GM12892 (cell line): ENCODE measurements at places on chromosomes 6 and 20.

DNA sequence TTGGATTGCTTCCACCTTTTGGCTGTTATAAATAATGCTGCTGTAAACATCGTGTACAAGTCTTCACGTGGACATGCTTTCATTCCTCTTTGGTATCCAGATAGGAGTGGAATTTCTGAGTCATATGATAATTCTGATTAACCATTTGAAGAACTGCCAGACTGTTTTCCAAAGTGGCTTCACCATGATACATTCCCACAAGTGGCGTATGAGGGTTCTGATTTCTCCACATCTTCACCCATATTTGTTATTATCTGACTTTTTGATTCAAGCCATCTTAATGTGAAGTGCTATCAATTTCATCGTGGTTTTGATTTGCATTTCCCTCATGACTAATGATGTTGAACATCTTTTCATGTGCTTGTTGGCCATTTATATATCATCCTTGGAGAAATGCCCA lies 2.9 kb upstream of the SNRPB start:
- no peak for DNase-seq

DNA sequence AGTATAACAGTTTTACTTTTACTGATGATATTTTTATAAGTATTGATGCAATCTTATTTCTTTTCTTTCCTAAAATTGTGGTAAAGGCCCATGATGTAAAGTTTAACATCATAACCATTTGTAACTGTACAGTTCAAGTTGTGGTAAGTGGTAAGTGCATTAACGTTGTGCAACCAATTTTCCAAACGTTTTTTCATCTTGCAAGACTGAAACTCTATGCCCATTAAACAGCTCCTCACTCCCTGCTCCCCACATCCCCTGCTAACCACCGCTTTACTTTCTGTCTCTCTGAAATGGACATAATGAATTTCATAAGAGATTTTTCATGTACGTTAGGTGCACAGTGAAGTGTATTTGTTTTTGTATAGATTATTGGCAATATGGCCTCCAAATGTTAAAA lies 106.0 kb downstream of the PACRG start:
- no peak for DNase-seq

DNA sequence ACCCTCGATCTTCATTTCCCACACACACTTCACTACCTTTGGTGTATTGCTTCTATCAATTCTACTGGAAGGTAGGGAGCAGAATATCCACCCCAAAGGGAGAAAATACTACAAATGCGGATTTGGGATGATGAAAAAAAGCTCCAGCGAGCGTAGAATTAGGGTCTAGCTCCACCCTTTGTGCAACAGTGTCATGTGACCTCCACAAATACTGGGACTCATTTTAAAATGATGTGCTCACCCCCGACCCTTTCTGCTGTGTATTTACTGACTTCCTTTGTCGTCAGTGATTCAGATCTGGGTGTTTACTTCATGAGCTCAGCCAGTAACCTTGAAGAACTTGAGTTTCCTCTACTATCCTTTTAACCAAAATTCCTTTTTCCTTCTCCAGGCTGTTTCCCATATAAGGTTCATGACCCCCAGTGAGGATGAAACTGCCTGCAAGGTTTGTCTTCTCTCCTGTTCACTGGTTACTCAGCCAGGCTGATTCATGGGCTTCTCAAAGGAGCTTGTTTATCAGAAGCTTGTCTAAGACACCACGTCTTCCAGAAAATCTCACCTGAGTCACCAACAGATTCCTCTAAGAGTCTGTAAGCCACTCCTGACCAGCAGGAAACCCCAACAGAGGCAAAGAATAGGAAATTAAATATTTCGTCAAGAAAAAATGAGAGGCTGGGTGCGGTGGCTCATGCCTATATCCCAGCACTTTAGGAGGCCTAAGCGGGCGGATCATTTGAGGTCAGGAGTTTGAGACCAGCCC lies 39.6 kb upstream of the PAX1 start:
- DNase-seq = no peak

- no peak for DNase-seq
These were observed 75.8 kb downstream of the PERP start for GRCh38 chr6:138031417-138031816.

GRCh38 chr20:9837634-9838033 lies 1.2 kb downstream of the PAK5 start:
- DNase-seq = no peak

DNA sequence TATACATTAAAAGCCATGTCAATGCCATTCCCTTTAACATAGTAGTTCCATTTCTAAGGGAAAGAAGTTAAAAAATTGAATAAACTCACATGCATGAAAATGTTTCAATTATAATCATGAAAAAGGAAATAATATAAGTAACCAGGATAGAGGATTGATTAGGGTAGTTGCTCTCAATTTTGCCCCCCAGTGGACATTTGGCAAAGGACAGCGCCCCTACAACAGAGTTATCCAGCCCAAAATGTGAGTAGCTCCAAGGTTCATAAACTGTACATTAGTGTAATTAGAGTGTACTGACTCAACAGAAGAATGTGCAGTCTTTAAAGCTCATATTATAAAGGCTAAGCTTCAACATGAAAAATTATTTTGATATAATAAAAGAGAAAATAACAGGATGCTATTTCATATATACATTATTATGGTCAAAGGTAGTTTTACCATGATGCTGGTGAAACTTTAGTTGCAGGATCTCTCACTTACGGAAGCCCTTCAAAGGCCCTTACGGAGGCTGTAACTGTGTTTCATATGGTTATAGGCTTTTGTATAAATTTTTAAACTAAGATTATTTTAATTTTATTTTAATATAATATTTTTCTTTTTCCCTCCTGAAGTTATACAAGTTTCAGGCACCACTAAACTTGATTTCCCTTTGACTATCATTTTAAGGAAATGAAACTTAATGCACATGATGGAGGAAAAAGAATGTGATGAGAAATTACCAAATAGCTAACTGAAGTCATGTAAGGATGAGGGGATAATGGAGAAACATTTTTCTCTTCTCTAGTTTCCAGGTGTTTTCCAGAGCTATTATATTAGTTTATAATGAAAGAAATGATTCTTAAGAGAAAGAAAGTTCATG lies 403.6 kb downstream of the PLCB1 start:
- DNase-seq = no peak

GRCh38 chr6:70353448-70353847 lies 50.6 kb upstream of the COL9A1 start:
- DNase-seq = no peak

GRCh38 chr20:63370618-63371187 lies 9.6 kb upstream of the CHRNA4 start:
- DNase-seq = no peak

DNA sequence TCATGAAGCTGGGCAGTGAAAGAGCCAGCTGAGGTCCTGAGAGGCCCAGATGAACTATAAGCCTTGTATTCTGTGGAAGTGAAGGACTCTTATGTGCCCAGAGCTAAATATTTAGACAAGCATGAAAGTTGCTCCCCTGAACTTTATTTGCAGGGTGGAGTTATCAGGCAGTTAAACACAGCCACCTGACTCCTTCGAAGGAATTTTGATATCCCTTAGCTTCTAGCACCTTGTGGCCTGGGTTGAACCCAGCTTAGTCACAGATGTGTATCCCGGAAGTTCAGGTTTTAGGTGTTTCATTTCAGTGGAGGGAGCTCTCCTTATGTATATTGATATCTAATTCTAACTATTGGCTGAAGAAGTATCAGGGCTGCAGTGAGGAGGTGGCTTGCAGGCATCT lies 20.4 kb downstream of the NR2E1 start:
- DNase-seq = no peak

- DNase-seq = no peak
These were observed 9.0 kb downstream of the NKAIN2 start for GRCh38 chr6:123812621-123813020.

DNA sequence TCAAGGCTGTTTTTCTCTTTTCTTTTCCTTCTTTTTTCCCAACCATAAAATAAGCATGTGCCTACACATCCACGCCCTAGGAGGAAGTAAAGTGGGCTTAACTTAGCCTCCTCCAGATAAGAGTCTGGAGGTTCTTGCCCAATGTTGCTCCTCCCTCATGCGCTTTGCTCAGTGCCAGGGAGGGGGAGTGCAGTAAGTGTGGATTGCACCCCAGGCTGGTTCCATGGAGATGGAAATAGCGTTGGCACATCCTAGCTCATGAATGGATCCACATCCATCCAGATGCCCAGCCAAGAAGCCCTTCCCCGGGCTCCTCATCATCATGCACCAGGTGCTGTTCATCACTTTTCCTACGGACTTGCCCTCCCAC lies 58.2 kb downstream of the NEDD9 start:
- DNase-seq = no peak

- no peak for DNase-seq
These were observed 48.4 kb downstream of the CLVS2 start for GRCh38 chr6:123044341-123044860.

DNA sequence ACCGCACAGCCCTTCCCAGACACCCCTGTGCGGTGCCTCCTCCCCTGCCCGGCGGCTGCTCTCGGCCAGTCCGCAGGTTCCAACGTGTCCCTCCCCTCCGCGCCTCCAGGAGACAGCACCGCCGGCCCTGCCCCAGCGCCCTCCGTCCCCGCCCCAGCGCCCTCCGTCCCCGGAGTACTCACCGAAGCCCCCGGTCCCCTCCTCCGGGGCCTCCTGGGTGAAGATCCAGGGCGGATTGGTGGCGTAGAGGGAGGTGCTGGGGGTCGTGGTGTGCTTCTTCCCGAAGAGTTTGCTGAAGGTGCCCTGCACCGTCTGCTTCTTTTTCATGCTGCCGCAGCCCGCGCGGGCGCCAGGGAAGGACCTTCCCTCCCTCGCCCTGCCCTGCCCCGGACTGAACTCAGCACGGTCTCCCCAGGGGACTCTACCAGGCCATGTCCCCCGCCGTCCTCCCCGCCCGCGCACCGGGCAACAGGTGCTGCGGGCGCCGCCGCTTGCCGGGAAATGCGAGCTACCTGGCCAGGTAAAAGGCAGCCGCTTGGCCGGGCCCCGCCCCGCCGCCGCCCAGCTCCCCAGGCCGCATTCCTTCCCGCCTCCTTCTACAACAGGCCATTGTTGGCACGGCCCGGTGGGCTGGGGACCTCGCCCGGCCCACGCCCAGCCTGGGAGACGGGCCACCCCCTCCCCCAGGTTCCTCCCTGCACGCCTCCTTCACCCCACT lies at the start of gene C6orf132:
TSS of gene C6orf132 (minus strand) at position 503 of the 718 bp plus-strand sequence. CDS start at position 327, 176 bp downstream.
- DNase-seq = no peak

DNA sequence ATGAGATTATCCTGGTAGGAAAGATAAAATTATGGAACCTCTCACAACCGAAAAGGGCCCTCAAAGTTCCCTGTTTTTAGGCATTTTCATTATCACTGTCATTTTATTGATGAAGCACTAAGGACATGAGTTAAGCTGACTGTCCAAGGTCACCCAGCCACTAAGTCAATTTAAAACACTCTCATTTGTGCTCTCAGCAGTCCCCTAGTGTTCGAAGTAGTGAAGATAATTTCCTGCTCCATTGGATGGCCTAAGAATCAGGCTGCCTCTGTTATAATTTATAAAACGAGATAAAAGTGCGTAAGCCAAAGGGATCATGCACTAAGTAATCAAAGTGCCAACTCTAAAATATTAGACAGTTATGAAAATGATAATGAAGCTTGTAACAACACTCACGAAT lies 169.1 kb downstream of the KIF16B start:
- DNase-seq = no peak

DNA sequence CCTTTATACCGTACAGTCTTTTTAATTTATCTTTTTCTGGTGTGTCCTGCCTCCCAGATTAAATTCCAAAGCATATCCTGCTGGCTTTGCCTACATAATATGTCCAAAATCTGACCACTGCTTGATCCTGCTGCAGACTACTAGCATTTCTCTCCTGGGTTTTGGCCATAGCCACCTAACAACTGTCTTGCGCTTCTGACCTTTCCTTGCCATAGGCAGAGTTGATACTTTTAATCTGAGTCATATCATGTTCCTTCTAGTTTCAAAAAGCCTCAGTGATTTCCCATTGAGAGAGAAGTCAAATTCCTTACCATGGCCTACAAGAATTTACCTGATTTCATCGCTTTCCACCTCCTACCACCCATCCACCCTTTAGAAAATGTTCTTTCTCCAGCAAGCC lies 104.8 kb downstream of the BCKDHB start:
- DNase-seq = no peak

- no peak for DNase-seq
These were observed 310.6 kb upstream of the MANEA start for GRCh38 chr6:95266537-95267258.

- no peak for DNase-seq
These were observed 39.1 kb upstream of the ME1 start for GRCh38 chr6:83470001-83470400.

DNA sequence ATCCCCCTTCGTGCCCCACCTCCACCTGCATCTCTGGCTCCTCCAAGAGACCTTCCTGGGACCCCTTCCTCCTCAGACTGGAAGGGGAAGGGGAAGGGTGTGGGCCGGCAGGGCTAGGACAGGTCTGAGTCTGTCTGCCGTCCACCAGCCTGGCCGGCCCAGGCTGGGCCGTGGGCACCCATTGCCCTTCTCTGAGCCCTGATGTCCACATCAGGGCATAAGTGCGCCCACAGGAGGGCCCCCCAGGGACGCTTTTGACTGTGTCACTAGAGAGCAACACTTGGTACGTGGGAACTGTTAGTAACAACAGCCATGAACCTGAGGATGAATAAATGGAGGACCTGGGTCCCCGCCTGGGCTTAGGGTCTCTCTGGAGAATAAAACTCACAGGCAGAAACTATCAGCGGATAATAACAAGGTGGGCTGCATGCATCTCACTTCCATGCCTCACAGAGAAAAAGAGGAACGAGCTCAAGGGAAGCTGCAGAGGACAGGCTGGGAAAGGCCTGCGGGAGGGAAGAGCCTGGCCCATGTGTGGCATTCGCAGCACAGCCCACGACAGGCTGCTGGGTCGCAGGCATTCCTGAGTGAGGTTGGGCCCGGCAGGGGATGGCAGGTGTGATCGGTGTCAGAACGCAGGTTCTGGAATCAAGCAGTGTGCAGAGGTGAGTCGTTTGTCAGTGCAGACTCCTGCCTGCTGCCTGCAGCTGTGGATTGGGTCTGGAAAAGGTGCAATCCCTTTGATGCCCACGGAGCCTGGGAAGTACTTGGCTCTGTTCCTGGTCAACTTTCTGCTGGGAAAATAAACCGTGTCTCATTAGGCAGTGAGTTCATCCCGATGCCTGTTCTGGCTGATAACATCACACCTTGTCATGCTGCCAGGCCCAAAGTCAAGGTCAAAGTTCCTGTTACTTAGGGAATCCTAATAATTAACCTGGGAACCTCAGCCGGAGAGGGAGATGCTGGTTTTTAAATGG lies 60.9 kb downstream of the BCAS4 start:
- no peak for DNase-seq

GRCh38 chr6:13397359-13398068 lies 69.2 kb upstream of the TBC1D7 start:
- DNase-seq = peak; percentile 58

DNA sequence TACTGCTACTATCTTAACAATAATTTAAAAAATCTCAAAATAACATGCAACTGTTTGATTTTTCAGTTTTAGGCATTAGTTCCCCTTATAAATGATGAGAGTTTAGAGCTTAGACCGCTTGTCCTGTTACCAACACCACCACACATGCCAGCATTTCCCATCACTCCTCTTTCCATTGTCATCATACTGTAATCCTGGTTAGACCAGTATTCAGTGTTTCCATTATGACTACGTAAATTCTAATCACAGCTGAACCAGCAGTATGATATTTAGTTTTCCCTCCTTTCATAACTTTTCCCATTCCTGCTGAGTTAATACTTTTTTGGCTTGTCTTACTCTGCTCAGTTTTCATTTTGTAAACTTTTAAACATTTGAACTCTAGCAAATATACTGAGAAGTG lies 12.2 kb upstream of the TBC1D20 start:
- DNase-seq = no peak

- no peak for DNase-seq
These were observed 27.3 kb downstream of the RAMACL start for GRCh38 chr6:166559211-166559610.

- no peak for DNase-seq
These were observed 17.8 kb upstream of the FKBP5 start for GRCh38 chr6:35706468-35706867.
